ENCODE measurements at places on chromosomes 2 and 18.

GRCh38 chr18:52402814-52403213, 62.8 kb downstream of the DCC start:
- no peak for DNase-seq

DNA sequence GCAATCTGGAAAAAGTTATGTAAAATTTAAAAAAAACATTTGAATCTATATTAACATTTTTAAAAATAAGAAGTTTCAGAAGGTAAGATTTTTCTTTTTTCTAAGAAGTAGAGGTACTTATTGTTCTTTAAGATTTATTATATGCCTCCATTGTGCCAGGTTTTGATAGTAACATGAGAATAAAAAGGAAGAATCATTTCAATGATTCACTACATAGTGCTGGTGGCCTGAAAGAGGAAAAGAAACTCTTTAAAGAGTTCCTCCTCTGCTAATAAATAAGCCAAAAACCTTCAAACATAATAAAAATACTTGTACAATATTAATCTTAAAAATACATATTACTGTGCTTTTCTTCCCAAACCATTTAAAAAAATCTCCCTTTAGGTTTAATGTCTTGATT, 69.0 kb downstream of the ANKRD44 start:
- no peak for DNase-seq

DNA sequence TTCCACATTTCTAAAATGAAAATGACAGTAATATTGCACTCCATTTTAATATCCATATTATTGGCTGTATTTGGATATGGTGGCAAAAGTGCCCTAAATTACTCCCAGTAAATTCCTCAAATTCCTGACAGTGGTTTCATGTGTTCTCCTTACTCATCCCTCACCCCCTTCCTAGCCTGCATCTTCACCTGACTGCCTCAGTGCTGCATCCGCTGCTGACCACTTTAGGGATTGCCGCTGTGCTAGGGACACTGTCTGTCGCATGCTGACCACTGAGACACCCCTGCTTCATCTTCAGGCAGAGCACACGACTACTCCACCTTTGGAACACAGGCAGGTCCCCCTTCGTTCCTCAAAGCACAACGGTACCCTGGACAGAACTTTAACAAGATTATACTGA, 32.6 kb downstream of the DSEL start:
- no peak for DNase-seq

DNA sequence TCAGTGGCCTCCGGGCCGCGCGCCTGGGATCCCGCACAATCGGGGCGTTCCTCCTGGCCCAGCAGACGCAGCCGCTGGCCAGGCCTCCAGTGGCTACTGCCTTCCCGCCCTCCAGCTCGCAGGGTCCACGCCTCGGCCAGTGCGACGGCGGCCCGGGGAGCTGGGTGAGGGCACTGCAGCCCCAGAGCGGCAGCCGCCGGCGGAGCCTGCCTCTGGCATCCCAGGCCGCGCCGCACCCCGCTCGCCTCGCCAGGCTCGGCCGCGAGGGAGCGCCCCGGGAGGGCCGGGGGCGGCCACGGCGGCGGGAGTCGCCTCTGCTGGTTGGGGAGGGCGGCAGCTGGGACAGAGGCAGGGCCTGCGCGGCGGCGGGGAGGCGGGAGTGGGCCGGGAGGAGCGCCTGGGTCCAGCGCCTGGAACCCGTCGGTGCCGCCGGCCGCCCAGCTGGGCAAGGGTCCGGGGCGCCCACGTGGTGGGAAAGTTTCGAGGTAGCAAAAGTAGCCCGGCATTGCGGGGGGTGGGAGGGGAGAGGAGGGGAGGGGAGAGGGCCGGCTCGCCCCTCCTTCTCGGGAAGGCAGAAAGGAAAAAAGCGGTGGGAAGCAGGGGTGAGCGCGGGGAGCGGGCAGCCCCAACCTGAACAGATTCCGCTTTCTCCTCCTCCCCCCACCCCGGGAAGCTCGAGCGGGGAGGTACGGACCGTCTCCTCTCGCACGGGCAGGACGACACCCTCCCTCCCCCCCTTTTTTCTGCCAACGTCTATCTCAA, 1.5 kb upstream of the INHBB start:
- DNase-seq, result no peak

- no peak for DNase-seq
Observed at GRCh38 chr2:136389809-136390208, 271.9 kb upstream of the CXCR4 start.

DNA sequence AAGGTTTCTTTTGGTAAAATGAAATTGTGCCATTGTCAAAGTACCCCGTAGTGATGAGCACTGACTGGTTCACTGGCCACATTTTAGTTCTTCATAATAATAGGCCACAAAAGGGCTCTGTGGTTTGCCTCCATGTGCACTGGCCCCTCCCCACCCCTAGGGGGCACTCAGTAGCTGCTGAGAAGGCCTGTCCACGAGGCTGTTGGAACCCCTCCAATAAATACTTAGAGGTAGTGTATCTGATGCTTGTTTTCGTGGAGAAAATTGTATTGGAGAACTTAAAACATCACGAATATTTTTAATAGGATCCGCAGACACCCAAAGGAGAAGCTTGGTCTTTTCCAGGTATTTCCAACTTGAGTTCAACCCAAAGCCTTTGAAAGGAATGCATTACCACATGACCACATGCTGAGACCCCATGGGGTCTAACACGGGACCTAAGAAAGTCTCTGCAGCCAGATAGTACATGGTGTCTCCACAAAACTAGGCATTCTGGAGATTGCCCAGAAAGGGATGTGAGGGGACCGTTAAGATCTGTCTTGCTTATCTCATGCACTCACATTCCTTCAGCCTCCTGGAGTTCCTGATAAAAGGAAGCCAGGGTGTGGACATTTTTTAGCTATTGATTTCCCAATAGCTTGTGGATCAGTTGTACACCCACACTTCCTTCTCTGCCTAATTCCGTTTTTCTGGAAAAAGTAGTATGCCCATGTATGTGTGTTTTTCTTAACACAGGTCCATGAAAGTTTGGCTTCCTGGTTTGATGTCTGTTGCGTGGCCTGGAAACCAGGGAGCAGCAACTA, 28.5 kb upstream of the NOSTRIN start:
- no peak for DNase-seq
